ENCODE measurements at places on chromosomes 1 and 21.

DNA sequence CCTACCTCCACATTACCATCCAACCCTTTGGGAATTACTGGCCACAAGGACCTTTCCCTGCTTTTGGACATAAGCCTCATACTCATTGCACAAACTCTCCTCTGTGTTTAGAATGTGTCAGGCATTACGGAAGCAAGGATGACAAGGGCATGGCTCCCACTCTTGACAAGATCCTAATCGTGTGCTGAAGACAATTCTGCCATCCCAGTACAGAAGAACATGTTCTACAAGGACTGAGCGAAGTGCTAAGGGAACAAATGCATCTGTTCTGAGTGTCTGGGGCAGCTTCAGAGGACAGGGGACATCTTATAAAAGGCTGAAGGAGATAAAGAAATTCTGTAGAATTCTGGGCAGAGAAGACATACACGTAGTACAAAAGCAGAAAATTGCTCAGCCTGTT is 378.5 kb upstream of the CAMK1G start:
- DNase-seq, result no peak

DNA sequence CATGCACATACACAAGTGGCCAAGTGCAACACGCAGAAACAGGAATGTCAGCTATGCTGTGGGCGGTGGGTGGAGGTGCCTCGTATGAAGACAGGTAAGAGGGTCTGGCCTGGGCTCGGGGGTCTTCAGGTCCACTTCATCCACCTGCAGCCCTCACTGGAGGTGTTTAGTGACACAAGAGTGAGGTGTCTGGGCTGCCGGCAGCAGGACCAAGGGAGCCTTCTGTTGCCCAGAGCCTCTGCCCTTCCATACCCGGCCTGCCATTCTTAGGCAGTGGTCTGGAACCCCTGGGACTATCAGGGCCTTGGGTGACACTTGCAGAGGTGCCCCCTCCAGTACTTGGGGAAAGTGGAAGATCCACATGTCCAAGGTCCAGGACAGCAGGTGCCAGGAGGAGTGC is 21.7 kb upstream of the ACTRT2 start:
- no peak for DNase-seq

GRCh38 chr1:183885142-183885735 is 80.3 kb downstream of the RGL1 start:
- DNase-seq, result no peak

GRCh38 chr1:193412748-193413147 is 226.3 kb upstream of the B3GALT2 start:
- DNase-seq, result no peak

DNA sequence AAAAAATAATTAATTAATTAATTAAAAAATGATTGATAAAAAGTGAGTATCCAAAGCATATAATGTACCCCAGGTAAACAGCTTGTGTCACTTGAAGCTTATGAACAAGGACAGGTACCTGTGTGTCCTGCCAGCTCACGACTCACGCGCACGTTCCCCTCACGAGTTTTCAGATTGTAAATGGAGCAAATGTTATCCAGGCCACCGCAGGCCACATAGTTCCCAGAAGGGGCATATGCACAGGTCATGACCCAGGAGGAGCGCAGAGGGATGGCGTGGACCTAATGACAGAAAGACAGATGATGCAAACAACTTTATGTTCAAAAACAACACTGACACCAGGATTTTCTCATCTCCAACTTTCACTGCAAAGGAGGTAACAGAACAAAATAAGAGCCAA is 26.0 kb upstream of the NADK start:
- no peak for DNase-seq

DNA sequence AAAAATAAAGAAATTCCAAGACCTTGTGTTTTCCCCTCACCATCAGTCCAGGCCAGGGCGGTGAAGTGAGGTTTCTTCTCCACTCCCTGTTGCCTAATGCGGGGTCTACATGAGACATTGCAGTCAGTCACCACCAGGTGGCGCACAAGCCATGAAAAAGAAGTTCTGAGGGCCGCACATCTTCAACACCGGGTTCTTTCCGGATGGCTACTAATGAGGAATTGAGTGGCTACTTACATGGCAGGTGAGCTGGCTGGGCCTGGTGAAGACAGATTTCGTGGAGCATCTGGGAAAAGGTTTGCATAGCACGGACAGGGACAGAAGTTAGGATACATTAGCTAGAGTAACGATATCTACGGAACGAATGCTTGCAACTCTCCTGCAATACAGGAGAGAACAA is 15.8 kb upstream of the S100A11 start:
- DNase-seq, result no peak

DNA sequence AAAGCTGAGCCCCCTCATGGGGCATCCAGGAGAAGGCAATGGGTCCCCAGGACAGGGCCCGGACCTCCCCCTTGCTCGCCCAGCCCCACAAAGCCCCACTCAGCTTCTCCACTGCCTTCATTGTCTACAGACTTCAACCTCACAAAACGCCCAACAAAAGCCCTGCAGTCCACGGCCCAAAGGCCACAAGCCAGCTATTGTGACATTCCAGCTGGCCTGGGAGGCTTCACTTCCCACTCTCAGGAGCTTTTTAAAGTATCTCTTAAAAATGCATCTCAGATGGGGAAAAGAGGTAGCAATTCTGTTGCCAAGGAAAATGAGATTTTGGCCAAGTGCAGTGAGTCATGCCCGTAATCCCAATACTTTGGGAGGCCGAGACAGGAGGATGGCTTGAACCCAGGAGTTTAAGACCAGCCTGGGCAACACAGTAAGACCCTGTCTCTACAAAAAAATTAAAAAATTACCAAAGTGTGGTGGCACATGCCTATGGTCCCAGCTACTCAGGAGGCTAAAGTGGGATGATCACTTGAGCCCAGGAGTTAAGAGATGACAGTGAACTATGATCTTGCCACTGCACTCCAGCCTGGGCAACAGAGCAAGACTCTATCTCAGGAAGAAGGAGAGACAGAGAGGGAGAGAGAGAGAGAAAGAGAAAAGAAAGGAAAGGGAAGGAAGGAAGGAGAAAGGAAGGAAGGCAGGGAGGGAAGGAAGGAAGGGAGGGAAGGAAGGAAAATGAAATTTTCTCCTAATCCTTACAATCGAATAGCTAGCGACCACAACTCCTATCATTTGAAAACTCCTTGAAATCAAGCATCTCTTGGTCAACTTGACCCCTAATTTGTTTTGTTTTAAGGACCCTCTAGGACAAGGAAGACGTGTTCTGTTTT is 31.4 kb upstream of the TARDBP start:
- no peak for DNase-seq

DNA sequence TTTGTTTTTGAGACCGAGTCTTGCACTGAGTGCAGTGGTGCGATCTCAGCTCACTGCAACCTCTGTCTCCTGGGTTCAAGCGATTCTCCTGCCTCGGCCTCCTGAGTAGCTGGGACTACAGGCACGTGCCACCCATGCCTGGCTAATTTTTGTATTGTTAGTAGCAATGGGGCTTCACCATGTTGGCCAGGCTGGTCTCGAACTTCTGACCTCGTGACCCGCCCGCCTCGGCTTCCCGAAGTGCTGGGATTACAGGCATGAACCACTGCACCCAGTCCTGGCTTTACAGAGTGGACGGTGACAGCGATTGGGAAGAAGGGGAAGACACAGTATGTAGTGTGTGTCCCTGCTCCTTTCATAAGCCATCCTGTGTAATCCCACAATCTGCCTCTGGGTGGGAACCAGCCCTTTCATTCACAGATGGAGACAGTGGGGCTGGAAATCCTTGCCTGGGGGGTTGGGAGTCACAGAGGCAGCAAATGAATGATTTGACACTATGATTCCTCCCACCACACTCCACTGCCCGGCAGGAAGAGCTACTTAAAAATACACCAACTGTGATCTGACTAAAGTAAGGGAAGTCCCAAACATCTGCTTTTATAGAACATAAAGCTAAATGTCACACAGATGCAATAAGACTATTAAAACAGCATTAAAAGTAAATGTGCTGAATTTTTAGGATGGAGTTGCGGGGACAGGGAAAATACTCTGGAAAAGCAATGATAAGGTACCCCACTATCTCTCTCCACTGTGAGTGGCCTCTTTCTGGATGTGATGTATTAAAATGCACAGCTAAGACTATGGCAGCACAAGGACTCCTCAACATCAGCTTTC is 4.5 kb downstream of the PARP1 start:
- DNase-seq, result no peak

DNA sequence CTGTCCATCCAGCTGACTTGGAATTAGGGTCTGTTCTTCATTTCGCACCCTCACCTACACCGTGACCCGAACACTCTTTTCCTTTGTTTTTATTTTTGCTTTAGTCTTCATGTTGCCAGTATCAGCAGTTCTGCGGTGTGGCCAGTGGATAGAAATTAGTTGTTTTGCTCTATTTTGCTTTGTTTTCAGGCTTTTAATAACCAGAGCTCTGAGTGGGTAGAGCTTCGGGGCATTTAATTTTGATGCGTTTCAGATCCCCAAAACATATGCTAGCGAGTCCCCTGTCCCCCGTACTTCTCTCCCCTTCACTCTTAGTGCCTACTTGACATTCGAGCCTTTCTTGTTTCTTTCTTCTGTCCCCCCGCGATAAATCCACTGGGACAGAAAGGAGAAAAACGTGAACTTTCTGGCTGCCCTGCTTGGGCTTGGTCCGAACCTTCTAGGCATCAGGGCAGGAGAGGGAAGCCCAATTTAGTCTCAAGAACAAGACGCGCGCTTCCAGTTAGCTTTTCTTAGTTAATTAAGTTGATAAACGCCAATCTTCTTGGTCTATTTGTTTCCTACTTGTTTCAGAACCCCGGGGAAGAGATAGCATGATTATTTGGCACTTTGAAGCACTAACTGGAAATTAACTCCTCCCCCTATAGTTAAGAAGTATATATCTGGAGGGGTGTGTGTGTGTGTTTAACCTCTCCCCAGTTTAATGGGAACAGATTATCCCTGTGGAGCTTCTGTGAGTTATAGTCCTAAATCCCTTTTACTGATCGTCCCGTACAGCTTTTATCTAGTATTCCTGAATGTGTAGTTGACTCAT is 839 bp downstream of the SWT1 start:
- DNase-seq, result no peak

DNA sequence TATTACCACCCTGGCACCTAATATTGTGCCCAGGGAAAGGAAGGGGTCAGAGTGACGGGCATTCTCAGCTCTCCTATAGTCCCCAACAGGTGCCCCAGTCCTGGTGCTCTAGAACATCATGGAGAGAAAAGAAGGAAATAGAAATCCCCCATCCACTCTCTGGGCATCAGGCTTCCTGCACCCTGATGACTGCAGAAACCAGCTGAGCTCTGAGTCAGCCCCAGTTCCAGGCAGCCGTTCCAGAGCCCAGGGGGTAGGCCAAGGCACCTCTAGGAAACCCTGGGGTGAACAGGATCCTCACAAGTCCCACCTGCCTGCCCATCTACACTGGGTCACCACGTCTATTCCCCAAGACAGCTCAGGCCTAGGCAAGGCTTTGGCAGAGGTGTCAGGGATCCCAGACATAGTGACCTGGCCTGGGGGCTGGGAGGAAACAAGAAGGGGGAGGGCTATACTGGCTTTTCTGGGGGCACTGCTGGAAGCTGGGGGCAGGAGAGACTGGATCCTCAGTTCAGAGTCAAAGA is 709 bp downstream of the NECTIN4 start:
- no peak for DNase-seq

GRCh38 chr1:96364576-96364975 is 357.0 kb upstream of the PTBP2 start:
- no peak for DNase-seq

GRCh38 chr1:234629026-234629425 is 19.0 kb upstream of the IRF2BP2 start:
- DNase-seq, result no peak

- DNase-seq, result no peak
Measured at GRCh38 chr1:169307176-169307575, 60.4 kb downstream of the NME7 start.

DNA sequence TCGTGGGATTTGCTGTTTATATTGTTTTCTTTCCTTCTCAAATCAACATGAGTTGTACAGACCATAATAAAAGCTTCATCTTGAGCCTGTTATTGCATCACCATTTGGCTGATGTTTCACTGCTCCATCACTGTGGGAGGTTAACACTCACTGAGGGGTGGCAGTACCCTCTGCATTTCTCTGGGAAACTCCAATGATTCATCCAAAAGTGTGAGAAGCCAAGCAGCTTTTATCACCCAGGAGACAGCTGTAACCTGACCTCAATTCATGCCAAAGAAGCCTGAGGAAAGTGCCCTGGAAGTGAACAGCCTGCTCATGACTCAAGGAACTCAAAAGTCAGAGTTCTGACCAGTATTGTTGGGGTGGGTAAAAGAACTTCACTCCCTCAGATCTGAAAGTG is 84.1 kb downstream of the GPR88 start:
- DNase-seq, result no peak

- no peak for DNase-seq
Measured at GRCh38 chr1:227068883-227069282, 128.8 kb downstream of the COQ8A start.

GRCh38 chr1:3290438-3290837 is 164.0 kb upstream of the ARHGEF16 start:
- no peak for DNase-seq

GRCh38 chr1:189538271-189538670 is 939.4 kb downstream of the BRINP3 start:
- DNase-seq, result no peak

GRCh38 chr1:56268519-56269140 is 310.7 kb downstream of the PLPP3 start:
- no peak for DNase-seq

DNA sequence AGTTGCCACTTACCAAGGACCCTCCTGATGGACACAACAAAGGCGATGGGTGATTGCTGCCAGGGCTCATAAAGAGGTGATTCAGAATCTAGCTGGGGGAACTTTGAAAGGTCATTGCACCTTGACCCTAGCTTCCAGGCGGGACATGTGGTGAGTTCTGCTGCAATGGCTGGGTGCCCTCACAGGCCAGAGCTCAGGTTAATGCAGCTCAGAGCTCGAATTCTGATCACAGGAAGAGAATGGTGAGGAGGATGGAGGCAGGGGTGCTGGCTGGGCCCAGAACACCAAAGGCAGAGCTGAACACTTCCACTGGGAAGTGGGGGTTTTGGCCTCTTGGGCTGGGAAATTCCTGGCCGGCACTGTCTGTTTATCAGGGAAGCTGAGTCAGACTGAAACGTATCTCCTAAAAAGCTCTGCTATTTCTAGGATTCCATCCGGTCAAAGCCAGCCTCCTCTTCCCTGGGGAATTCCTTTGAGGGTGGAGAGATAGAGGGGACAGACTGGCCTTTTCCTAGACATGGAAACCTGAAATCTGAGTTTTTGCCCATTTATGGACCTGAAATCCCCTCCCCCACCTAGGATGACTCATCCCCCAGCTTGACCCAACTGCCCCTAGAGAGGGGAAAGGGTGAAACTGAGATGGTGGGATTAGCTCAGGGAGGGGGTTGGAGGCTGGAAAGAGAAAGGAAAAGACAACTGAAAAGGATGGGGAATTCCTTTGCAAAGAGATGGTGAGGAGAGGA is 27.2 kb downstream of the NUAK2 start:
- DNase-seq, result no peak

DNA sequence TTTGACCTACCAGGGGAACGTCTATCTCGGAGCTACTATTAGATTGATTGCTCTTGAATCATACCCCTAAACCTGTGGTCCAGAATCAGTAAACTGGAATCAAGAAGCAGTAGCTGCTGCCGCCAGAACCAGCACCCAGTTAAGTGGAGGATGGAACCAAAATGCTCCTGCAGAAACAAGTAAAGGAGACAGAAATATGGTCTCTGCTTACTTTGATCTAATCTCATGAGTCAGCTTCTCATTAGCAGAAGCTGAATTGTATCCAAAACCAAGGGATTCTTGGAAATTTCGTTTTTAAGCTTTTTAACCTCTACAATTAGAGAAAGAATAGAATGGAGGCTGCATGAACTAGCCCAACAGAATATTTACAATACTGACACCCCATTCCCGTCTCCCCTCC is 42.6 kb upstream of the PIGV start:
- DNase-seq, result no peak
